NCI-H1694 treated with DMSO at 0.1 percent for 48 hours (cell line): ENCODE measurements at places on chromosomes 5 and 9.

GRCh38 chr5:135394095-135394494 lies 4.9 kb downstream of the MACROH2A1 start:
- no peak for DNase-seq

GRCh38 chr5:134846641-134846960 lies 833 bp downstream of the C5orf24 start:
- no peak for DNase-seq

DNA sequence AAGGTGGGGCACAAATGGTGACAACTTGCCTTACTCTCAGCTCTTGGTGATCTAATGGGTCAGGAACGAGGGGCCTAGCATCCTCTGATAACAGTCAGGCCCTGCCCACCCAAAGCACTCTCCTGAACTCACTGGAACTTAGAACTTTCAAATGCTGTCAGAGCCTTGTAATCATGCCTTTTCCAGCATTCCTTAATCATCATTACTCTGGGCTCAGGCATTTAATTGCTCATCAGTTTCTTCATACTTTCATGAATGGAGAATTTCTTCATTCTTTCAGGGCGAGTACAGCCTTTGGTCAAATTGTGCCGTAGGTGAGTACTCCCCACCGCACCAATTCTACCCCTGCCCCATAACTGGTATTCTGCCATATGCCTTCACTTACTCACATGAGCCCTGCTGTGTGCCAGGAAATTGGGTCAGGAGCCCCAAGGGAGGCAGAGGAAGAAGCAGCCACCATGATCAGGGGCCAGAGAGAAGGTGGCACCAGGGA lies 30.2 kb upstream of the DUSP1 start:
- no peak for DNase-seq

GRCh38 chr5:30765227-30765626 lies 428.3 kb upstream of the CDH6 start:
- no peak for DNase-seq

DNA sequence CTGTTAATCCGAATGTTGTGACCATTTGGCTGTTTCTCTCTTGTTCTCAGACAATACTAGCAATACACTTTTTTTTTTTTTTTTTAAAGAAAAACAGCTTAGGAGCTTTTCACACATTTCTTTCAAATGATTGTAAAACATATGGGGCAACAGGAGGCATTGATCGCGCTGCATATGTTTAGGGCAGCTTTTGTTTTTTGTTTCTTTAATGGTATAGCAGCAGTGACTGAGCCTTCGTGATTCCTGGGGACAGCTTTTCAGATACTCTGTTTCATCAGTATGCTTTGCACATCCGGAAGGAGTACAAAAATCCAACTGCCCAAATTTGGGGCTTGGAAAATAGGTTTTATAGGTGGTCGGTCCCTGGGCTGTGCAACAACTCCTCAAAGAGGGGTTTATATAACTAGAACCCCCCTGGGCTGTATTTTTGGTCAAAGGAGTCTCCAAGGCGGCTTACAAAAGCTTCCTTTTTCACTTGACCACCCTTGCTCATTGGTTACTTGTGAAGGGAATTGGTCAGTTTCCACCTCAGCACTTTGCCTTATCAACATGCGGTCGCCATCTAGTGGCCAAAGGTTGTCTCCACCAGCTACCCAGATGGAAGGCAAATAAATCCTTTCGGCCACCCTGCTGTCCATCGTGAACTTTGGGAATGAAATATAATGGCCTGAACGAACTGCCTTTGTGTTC lies 91.8 kb downstream of the PDE6A start:
- DNase-seq: no peak

DNA sequence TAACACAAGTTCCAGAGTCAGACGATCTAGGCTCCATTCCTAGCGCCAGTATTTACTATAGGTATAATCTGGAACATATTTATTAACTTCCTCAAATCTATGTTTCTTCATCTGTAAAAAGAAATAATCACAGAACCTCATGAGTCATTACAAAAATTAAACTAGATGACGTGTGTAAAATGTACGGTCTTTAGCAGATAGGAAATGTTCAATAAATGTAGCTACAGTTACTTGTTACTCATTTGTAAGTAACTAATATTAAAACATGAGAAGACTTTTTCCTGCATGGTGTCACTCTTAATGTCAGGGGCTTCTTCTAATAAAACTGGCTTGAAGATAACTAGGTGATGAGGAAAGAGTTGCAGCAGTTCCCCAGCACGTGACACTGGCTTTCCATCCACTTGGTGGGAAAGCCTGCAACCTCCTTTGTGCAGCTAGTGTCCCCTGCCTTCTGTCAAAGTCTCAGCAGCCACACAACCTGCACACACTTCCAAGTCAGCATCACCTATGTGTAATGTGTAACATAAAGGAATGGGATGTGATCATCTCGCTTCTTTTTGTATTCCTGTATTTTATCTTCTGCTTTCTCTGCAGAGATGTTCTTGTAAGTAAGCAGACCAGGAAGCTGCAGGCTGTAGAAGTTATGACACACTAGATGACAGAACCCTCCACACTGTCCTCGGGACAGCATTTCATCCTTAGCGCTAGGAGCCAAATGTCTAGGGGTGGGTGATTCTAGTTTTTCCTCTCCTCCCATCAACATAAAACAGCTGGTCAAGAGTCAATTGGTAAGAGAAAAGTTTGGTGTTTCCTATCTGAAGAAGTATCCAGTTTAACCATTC lies 1.8 kb upstream of the JAKMIP2 start:
- DNase-seq: no peak

DNA sequence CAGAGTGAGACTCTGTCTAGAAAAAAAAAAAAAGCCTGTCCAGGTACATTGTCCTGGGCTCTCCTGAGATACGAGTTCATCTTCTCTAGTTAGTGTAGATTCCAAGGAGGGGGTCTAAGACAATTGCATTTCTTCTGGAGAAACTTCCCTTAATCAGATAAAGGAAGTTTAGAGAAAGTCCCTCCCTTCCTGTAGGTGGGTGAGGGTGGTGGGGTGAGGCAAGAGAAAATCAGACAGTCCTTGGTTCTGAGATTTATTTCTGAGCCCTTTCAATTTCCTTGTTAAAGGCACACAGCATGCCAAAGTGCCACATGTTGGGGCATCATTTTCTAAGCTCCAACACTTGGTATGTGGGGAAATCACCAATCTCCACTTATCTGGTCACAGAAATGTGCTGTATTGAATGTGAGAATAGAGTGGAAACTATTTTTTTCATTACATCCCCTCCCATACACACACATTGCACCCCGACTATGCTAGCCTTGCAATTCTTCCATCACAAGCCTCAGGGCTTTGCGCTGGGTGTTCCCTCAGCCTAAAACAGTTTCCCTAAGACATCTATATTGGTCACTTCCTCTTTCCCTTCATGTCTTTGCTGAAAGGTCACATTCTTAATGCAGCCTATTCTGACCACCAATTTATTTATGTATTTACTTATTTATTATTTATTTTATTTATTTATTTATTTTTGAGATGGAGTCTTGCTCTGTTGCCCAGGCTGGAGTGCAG lies 5.1 kb upstream of the TUT7 start:
- no peak for DNase-seq

DNA sequence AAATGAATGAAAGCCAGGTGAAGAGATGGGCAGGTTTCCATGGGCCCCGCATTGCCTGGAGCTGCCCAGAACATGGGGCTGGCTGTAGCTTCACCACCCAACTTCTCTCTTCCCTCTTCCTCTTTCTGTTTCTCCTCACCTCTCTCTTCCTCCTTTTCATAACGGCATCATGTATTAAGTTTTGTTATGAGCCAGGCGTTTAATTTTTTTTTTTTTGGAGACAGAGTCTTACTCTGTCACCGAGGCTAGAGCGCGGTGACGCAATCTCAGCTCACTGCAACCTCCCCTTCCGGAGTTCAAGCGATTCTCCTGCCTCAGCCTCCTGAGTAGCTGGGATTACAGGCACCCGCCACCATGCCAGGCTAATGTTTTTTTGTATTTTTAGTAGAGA lies 13.0 kb upstream of the SPINK4 start:
- peak; percentile 5 for DNase-seq

DNA sequence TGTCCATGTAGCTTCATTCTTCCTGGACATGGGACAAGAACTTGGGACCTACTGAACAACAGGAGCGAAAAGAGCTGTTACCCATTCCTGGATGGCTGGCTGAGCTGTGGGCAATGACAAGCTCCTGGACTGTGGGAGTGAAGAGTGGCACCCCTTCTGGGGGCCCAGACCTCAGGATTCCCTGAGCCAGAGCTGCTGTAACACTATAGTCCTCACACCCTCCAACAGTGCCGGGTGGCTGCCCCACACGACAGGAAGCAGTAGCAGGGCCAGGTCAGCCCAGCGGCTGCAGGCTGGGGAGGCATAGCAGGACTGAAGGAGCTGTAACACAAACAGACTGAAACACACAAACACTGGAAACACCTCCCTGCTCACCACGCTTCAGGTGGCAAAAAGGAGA lies 169.7 kb upstream of the IRX2 start:
- no peak for DNase-seq

- no peak for DNase-seq
Observed at GRCh38 chr5:172303162-172303561, 19.6 kb upstream of the UBTD2 start.

- DNase-seq: no peak
Observed at GRCh38 chr9:108860354-108860753, 1.7 kb upstream of the ACTL7A start.

GRCh38 chr5:93891491-93892480 lies 150.4 kb upstream of the POU5F2 start:
- DNase-seq: no peak

DNA sequence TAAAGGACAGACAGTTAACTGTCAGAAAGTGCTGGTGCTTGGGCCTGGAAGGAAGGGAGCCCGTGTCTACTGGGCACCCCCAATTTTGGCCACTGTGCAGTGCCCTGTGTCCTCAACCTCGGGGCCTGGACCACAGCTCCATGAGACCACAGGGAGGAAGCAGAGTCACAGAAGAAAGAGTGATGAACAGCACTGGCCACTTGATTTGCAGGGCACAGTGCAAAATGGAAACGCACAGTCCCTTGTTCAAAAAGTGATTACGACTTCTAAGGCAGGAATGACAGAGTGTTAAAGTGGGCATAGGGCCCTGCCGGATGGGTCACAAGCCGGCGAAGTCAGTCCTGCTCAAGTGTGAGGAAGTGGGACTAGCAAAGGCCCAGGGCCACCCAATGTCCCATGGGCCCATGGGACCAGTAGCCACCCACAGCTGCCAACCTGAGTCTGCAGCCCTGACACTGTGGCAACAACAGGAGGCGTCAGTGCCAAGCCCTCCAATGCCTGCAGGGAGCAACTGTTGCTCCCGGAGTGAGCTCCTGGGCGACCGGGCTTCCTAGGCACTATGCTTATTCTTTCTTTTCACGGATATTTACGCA lies 85.4 kb downstream of the ADAMTS2 start:
- no peak for DNase-seq

- no peak for DNase-seq
Observed at GRCh38 chr5:36958612-36959011, 82.0 kb downstream of the NIPBL start.

- no peak for DNase-seq
Observed at GRCh38 chr9:116945817-116946216, 258.7 kb downstream of the TRIM32 start.

DNA sequence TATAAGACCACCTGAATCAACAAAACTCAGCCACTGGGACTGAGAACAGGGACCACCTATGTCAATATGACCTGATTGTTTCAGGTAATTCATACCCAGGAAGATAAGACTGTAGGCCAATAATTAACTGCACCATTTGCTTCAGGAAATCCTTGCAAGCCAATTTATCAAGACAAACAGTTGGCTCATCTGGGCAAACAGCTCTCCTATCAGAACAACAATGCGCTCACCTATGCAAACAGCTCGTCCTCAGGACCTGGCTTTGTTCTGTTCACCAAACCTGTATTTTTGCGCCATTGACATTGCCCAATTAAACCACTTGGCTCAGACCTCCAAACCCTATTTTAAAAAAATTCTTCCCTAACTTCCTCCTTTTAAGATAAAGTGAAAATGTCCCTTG lies 92.3 kb upstream of the MARCHF11 start:
- no peak for DNase-seq

DNA sequence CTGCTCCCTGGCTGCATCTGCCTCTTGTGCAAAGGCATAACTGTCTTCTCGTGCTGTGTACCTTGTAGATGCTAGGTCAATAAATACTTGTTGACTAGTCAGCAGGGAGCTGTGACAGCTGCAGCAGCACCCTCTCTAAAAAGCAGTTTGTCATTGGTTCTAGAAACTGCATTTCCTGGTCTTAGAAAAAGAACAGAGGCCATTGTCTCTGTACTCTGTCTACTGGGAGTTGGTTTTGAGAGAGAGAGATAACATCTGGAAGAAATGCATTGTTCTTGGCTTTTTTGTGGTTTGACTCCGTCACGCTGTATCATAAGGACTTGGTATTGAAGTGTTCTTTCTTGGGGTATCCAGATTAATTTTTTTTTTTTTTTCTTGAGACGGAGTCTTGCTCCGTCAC lies 32.3 kb downstream of the SH3GLB2 start:
- DNase-seq: no peak

GRCh38 chr9:133901184-133901835 lies 90.8 kb downstream of the VAV2 start:
- no peak for DNase-seq

GRCh38 chr9:69018737-69019136 lies 4.8 kb upstream of the PRKACG start:
- no peak for DNase-seq

DNA sequence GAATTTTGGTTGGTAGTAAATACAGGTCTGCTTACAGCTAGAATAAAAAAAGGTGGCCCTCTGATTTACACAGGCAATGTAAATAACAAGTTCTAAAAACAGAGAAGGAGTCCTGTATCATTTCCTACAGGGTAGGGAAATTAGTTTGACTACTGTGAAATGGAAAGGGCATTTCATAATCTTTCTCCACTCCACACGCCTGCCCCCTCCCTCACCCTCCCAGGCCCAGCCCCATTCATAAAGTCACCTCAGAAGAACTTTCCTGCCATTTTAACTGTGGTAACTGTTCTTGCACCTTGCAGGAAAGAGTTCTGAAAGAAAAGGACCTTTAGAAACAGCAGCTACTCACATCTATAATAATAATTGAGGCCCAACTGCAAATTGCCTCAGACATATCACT lies 69.7 kb downstream of the MEF2C start:
- DNase-seq: no peak

DNA sequence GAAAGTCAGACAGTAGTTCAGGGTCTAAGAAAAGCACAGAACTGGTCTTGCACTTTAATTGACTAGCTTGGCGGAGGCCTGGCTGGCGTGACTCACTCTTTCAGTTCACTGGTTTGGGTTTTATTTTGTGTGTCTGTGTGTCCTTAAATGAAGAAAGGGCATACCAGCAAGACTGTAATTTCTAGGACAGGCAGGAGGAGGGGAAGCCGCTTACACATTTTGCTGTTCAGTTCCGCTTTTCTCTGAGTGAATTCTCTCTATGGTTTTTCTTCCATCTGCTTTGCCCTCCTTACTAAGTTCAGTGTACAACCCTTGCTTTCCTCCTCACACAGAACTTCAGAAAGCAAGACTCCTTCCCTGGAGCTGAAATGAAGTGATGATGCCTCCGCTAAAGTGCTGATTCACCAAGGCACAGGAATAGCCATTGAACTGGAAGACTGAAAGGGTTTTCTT lies 150.8 kb downstream of the MEF2C start:
- no peak for DNase-seq

DNA sequence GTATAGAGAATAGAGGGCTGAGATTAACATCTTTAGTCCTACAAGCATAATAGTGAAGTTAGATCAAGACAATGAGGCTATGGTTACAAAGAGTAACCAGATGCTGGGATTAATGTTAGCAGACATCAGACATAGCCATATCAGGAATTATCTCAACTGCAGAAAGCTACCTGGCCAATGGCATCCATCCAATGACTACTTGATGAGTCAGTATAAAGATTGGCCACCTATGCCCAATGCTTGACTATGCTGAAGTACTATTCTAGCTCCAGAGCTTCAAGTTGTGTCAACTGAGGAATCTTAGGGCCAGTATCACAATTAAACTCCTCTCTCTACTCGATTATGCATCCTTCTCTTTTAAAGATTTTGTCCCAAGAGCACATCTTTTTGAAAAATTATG lies 541.4 kb downstream of the PRELID2 start:
- no peak for DNase-seq
